ENCODE measurements at places on chromosomes 1 and 21.

GRCh38 chr1:110634455-110635311 lies 28.5 kb upstream of the KCNA2 start:
- DNase-seq = no peak

GRCh38 chr1:151251656-151252470 lies 2.7 kb upstream of the PSMD4 start:
- DNase-seq = no peak

DNA sequence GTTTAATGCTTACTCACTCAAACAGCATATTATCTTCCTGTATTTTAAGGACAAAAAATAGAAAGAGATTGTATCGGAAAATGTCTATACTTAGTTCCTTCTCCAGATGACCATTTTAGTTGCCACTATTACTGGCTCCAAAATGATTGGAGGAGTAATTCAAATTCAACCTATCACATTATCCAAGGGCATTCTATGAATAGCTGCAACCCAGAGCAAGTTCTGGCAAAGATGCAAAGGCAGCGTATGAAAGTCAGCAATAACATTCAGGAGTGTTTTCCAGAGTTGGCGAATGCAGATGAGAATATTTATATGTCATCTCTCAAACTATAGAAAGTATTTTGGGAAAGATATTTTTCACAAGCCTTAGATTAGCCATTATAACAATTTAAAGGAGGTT lies 389.8 kb upstream of the ADGRL2 start:
- no peak for DNase-seq

GRCh38 chr1:247748041-247748440 lies at the start of gene OR14A2:
Gene OR14A2 (minus strand): TSS chr1:247748141.
- no peak for DNase-seq

- DNase-seq = no peak
Observed at GRCh38 chr1:229440851-229441537, 7.1 kb upstream of the ACTA1 start.

DNA sequence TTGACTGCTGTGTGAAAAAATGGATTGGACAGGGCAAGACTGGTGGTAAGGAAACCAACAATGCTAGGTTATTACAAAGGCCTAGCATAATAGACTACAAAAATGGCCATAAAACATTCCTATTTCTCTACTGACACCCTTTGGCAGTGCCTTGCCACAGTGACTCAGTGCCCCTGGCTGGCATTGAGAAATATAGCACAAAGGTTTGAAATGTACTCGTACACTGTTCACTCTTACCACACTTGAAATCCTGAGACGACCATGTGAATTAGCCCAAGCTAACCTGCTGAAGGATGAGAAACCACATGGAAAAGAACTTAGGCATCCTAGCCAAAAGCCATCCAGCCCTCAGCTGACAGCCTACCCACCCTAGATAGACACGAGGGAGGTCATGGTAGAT lies 149.8 kb upstream of the PALMD start:
- DNase-seq = no peak

DNA sequence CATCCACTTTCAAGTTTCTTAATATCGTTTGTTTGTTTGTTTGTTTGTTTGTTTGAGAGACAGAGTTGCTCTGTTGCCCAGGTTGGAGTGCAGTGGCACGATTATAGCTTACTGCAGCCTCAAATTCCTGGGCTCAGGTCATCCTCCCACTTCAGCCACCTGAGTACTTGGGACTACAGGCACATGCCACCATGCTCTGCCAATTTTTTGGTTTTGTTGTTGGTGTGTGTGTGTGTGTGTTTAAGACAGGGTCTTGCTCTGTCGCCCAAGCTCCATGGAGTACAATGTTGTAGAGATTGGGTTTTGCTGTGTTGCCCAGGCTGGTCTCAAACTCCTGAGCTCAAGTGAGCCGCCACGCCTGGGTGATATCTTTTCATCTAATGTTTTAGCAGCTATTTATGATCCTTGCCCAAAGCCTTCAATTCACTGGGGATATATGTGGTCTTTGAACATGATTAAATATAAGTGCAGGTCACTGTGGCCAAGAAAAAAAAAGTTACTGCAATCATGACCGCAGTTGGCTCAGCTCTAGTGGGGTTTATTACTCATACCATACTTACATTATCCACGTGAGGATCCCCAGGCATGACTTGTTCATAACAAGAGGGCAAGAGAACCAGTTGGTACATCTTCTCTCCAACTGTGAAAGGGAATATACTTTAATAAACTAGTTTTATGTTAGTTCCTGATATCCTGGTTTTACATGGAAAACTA lies 8.0 kb downstream of the RRP1B start:
- DNase-seq = no peak

DNA sequence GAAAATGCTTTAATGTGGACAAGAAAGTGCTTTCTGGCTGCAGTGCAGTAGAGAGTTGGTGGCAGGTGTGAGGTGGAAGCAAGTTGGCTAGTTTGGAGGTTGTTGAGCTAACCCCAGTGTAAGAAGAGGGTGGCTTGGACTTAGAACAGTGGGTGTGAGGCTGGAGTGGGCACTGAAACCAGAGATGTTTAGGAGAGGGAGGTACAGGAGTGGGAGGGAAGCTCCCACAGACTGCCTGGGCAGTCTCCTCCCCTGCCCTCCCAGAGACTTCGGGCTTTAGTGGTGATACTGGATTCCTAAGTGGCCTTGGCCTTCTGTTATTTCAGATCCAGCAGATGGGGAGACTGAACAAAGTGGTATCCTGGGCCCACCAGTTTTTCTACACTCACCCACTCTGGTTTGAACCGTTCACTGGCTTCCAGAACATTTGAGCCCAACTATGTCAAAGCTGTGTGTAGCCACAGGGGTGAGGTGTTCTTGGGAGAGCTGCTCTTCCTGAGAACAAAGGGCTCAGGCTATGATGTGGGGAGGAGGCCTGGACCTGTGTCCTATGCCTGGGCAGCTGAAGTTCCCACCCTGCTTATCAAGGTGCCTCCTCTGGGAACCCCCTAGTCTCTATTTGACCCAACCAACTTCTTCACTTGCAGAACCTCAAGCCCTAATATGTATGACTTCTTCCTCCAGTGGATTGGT lies 19.9 kb upstream of the CYP4A11 start:
- no peak for DNase-seq

DNA sequence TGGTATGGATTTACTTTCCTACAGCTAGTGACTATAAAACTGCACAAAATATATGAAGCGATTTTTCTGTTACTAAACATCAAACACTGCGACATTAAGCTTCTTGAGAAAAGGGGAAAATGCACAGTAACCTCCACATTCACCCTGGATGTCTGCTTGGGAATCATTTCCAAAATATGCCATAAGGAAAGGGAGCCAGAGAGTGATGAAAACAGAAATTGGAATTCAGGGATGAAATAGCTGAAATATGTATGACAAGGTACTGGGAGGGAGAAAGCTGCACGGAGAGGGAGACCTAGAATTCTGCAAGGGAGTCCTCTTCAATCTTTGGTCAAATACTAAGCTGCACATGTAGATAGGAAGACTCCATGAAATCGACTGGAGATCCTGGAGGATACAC lies 31.6 kb upstream of the RAB3GAP2 start:
- no peak for DNase-seq

DNA sequence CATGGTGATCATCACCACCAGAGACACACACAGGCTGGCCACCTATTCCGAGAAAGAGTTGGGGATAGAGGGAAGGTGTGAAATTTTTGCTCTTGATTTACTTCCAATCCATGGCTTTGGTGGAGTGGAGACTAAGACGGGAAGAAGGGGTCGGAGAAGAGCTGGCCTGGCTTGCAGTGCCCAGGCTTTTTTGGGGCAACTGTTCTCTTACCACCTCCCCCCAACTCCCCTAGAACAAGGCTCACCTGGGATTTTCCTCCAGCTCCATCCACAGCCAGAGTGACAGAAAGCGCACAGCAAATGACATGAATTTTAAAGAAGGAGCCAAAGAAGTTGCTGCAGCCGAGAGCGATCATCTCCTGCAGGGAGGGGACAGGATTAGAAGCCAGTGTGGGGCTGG lies 16.0 kb downstream of the SLC26A9 start:
- DNase-seq = no peak

- DNase-seq = no peak
Observed at GRCh38 chr1:61461406-61462384, 263.2 kb downstream of the TM2D1 start.

DNA sequence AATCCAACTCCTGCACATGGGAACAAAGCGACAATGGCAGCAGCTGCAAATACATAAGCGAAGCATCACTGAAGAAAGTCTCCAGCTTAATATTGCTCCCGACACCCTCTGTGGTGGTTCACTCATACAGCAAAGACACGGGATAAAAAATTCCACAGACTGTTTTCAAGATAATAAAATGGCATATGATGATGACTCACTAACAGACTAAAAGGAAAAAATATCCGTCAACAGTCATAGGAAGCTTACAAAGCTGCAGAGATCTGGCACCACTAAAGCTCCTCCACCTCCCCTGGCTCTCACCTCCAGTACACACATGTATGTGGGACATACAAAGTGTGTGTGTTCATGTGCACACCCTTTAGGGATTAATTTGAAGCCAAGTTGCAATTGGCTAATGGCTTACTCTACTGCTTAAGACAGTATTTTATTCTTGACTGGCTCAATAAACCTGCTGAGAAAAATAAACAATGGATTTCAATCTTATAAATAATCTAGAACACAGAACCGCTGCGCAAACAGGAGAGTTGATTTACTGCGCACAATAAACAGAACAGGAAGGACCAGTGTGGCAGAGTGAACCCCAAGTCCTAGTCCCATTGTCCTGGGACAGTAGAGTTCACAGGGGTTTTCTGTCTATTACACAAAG lies 94.4 kb downstream of the SLC45A1 start:
- DNase-seq = no peak
